Stimulated activated CD8-positive, alpha-beta memory T cell treated with anti-CD3 and anti-CD28 coated beads, Interleukin-4, amount 100 ng/mL, for 1 hour (primary cell): ENCODE measurements at places on chromosomes 5 and 9.

GRCh38 chr5:52777186-52777585, 10.5 kb upstream of the ITGA1 start:
- DNase-seq = no peak

DNA sequence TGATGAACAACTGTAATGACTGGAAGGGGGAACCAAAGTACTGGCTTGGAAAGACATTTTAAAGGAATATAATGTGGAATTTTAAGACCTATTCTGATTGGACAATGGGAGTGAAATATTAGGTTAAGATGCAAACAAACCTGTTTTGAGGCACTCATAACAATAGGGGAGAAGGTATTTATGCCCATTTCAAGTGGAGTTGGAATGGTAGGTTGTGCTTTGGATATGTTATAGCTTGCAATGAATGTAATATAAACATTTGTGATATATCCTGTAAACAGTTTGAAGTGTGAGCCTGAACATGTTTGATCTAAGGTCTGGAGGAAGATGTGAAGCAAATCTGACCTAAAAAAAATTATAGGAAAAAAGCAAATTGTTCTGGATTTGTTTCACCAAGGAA, 129.6 kb upstream of the GRHPR start:
- no peak for DNase-seq

DNA sequence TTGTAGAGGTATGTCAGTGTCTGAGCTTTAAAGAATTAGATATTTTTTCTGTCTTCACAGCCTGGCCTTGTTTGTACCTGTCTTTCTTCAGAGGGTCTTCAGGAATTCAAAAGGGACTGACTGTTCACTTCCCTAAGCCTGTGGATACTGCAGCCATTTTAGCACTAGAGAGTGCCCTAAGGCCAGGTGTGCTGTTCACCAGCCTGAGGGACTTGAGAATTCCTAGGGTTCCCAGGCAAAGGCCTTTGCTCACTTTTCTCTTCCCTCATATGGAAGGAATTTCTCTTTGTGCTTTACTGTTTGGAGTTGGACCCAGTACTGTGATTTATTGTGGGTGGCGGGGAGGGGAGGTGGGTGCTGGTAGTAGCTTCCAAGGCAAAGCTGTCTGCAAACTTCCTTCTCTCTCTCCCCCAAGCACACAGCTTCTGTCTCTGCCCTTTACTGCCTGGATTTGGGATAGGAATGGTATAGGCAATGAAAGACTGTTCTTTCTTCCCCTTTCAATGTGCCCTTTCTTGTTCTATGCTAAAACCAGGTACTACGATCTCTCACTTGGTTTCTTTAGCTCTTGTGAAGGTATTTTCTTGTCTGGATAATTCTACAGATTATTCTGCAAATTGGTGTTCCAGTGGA, 9.7 kb upstream of the LRRC70 start:
- no peak for DNase-seq

- DNase-seq = no peak
Observed at GRCh38 chr5:53476531-53477480, 3.6 kb upstream of the FST start.

DNA sequence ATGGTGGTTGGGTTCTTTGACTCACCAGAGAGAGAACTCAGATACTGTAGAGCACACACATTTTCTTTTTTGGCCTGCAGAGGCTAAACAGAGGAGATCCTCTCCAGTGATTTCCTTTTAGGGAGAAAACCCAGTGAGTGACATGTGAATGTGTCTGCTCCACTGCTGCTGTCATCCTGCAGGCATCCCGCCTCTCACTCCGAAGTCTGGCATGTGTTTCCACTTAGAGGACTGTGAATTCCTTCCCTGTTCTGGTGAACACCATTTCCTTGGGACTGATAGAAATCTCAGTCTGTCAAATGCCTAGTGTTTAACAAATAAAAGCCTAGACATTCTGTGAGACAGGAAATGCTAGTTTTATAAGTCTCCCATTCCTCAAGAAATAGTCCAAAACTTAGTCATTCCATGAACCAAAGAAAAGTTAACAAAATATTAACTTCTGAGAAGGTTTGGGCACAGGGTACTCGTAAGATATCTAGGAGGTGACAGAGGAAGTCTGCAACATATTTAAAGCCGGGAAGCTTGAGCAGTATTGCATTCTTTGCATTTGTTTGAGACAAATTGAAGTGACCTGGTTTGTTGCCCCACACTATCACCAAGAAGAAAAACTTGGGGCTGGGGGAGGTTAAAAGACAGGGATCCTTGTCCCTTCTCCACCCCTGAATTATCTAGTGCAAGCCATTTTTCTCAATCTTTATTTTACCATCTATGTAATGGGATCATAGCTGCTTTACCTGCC, 74.9 kb upstream of the NIPAL4 start:
- no peak for DNase-seq

GRCh38 chr5:6026766-6027406, 351.5 kb downstream of the MED10 start:
- DNase-seq = no peak

DNA sequence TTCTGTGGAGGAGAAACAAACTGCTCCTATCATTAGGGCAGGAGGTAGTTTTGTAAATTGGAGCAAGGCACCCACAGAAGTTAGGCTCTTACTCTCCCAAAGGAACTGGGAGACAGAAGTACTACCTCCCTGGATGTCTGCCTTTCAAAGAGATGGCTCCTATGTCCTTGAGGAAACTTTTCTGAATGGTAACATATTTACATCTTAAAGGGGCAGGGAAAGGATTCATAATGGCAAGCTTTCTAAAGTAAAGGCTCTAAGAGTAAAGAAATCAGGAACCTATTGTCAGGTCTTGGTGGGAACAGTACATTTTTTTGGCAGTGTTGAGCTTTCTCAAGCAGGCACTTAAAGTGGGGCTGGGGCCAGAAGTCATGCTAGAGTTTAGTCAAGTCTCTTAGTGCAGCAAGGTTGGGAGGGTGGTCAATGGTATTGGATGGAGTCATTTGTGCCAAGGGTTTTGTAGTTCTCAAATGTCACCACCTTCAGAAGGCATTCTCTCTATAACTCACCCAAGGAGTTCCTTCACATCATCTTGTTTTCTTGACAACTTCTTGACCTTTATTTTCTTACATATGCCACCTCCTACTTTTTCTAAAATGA, 26.3 kb upstream of the NDFIP1 start:
- DNase-seq = no peak

- DNase-seq = no peak
Observed at GRCh38 chr9:34451545-34451944, 6.8 kb downstream of the FAM219A start.

- DNase-seq = no peak
Observed at GRCh38 chr9:21027295-21027694, 4.1 kb downstream of the HACD4 start.

DNA sequence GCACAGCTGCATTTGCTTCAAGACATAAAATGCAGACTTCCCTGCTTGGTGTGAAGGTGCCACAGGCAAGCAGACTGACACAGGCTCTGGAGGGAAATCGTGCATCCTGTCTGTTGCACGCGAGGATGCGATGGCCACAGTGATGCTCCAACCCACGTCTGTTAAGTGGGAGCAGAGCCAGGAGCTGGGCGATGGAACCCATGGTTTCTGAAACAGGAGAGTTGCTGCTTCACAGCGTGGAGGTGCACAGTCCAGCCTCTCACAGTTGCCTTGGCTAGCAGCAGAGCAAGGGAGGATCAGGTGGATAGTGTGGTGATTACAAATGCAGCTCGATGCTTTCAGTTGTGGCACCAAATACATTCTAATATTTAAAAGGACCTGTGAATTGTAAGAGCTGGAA, 108.8 kb downstream of the TENT4A start:
- DNase-seq = no peak
